ENCODE measurements at places on chromosomes 1 and 21.

- DNase-seq, result no peak
These were observed 8.1 kb upstream of the ACOT7 start for GRCh38 chr1:6401673-6402072.

DNA sequence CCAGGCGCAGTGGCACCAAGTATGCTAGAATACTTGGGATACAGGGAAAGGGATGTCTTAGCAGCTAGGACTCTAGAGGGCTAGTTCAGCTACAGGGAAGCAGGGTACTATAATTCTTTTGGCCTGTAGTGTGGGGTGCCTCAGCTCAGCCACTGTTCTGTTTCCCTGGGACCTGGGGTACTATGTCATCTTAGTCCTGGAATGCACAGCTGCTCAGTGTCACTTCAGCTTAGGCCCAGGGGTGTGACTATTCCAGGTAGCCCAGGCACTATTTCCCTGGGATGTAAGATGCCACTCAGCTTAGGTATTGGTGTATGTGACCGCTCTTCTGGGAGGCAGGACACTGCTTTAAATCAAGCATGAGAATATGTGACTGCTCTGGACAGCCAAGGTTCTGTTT is 34.1 kb downstream of the RGSL1 start:
- DNase-seq, result no peak

DNA sequence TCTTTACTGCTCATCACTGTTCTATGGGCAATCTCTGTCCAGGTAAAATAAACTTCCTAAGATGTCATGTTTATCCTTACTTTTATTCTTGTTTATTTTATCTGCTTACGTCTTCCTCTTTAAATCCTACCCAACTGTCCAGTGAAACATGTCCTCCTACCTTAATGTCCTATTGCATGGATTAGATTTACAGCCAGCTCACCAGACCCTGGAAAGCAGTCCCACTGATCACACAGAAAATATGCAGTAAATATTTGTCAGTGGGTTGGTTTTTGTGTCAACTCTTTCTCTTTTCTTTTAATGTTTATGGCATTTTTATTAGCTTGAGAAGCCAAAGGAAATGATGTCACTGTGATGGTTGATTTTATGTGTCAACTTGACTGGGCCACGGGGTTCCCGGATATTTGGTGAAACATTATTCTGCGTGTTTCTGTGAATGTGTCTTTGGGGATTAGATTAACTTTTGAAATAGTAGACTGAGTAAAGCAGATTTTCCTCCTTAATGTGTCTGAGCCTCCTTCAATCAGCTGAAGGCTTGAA is 258.3 kb downstream of the SRGAP2C start:
- DNase-seq, result no peak

DNA sequence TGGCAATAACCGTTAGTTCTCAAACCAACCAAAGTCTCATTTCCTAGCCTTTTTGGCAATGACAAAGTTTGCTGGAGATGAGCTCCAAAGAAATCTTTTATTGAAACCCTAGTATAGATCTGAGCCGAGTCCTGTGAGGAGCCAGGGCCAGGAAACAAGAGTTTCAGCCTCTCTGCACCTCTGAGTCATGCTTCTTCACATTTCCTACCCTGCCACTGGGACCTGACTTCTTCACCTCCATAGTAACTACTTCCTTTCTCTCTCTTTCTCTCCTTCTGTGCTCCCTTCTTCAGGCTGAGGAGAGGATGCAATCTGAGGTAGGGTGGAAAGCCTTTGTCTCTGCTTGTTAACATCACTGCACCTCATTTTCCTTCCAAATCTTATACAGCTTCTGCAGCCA is 38.7 kb upstream of the IPO9 start:
- DNase-seq, result no peak

- no peak for DNase-seq
These were observed 56.7 kb upstream of the ZSWIM5 start for GRCh38 chr1:45263132-45263531.

DNA sequence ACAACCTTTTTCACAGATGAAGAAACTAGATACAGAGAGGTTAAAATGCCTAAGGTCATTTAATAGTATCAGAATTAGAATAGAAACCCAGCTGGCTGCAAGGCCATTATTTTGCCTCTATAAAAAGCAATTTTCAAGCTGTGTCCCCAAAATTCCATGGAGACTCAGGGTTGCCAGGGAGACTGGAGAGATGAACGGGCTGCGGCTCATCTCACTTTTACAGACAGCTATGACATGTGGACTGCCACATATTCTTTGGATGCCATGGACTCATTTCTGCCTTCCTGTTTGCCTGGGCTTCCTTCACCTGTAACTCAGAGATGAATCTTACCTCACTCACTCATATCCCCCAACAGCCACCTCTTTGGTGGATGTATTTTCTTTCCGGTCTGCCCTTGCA is 17.0 kb downstream of the TOR1AIP2 start:
- no peak for DNase-seq

GRCh38 chr1:156747742-156748669 is 3.5 kb downstream of the HDGF start:
- no peak for DNase-seq

Measured in NCI-H1417 (cell line).